Suprapubic skin (tissue), 4 donors: ENCODE measurements at places on chromosomes 4 and X. TPM values are rescaled to one million over a fixed set of nuclear protein-coding genes. Genes with fewer than 3 reads are reported as not detected.

The SMIM20 gene
- total RNA-seq, result 12.2 TPM

DNA sequence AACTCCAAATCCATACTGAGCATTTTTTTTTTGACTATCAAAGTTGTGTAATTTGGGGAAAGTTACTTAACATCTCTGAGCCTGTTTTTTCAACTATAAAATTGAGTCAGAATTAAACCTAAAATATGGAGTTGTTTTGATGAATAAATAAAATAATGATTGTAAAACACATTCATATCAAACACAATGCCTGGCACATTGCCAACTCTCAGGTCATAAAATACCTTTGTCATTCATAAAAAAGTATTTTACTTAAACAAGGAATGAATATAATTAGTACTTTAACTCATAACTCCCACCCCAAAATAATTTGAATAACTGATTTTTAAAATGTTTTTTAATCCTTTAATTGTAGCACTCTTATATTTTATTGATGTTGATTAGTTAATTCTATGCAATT, 3.8 kb upstream of the GPR174 start:
- no peaks in the 10 kb centered on the region for H3K4me1 ChIP-seq
- H3K27me3 ChIP-seq, result no peaks in the 10 kb centered on the region
- no peak overlapping the region for H3K4me3 ChIP-seq
- no peaks in the 10 kb centered on the region for H3K36me3 ChIP-seq
- H3K27ac ChIP-seq, result no peak overlapping the region
- no peak for DNase-seq

- H3K36me3 ChIP-seq, result no peaks in the 10 kb centered on the region
- H3K27ac ChIP-seq, result no peak overlapping the region
- peak overlapping the region; percentile 35 for H3K4me3 ChIP-seq
- DNase-seq, result peak; percentile 38
- H3K27me3 ChIP-seq, result no peaks in the 10 kb centered on the region
Measured at GRCh38 chr4:183407635-183408464, 36.6 kb upstream of the CDKN2AIP start.

DNA sequence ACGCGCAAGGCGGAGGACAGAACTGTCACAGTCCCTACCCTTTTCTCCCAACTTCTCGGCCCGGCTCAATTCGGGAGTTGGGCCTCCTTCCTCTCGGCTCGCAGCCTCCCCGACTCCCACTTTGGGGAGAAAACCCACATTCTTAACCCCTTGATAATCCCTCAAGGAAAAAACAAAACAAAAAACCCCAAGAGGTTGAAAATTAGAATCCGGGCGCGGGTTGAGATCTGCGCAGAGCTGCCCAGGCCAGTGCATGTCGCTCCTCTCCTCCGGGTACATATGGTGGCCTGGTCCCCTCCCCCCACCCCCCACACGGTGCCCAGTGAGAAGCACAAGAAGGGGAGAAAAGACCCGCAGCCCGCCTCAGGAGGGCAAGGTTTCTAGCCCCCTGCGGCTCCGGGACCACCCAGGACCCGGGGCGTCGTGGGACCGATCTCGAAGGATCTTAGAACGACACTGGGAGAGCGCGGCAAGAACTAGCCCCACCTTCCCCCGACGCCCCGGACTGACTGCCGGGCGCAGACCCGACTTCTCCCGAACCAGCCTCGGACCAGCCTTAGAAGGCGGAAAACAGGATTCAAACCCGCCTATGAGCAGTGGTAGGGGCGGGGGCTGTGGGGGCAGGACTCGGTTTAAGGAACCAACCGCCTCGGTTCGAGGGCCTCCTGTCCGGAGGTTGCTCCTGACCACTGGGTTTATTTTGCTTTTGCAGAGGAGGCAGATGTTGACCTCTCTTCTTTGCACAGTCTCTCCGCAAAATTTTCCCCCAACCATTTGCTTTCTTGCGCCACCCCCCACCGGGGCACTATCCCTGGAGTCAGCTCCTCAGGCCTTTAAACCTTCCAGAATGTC, 2.5 kb upstream of the PDGFRA start:
- H3K4me1 ChIP-seq, result peaks cover 67% of the 10 kb centered on the region
- DNase-seq, result peak; percentile 80
- no peaks in the 10 kb centered on the region for H3K36me3 ChIP-seq
- peaks cover 88% of the 10 kb centered on the region for H3K27me3 ChIP-seq

GRCh38 chr4:158553364-158553763, 31.7 kb downstream of the RXFP1 start:
- H3K4me1 ChIP-seq, result no peaks in the 10 kb centered on the region
- no peak overlapping the region for H3K4me3 ChIP-seq

The FAM53A gene
- total RNA-seq, result 8.0 TPM

GRCh38 chrX:107654872-107655761, 26.8 kb downstream of the PRPS1 start:
- H3K27me3 ChIP-seq, result no peaks in the 10 kb centered on the region
- no peaks in the 10 kb centered on the region for H3K36me3 ChIP-seq
- no peak overlapping the region for H3K27ac ChIP-seq
- peak; percentile 78 for DNase-seq

The NSG1 gene
- total RNA-seq, result 157 TPM

GRCh38 chr4:105350859-105351490, 122.9 kb downstream of the PPA2 start:
- H3K4me1 ChIP-seq, result no peaks in the 10 kb centered on the region
- H3K36me3 ChIP-seq, result no peaks in the 10 kb centered on the region
- H3K27me3 ChIP-seq, result no peaks in the 10 kb centered on the region
- no peak for DNase-seq

GRCh38 chr4:152522245-152522644, 13.6 kb downstream of the FBXW7 start:
- no peaks in the 10 kb centered on the region for H3K4me1 ChIP-seq
- H3K36me3 ChIP-seq, result no peaks in the 10 kb centered on the region
- no peak overlapping the region for H3K27ac ChIP-seq
- no peaks in the 10 kb centered on the region for H3K27me3 ChIP-seq
- no peak overlapping the region for H3K4me3 ChIP-seq

The TMEM154 gene
- total RNA-seq, result 121 TPM

DNA sequence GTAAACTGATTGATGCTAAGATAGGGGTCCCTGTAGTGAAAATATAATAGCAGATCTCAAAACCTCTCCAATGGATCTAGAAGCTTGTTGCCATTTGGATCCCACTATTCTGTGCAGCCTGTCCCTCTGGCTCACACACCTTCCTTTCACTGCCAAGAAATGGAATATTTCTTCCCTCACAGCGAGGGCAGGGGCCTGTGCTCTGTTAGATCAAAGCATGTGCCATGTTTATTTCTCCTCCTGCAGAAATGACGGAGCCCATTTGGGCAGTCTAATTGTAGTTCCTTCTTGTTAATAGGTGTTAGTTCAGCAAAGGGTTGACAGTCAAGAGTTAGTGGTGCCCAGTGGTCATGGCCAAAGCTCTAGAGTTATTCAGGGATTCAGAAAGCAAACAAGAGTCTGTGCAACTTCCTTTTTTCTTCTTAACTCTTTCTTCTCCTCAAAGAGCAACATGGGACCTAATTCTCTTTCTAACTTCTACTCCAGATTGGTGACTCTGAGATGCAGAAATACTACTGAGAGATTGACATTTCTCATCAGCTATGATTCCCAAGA, 106.8 kb downstream of the STOX2 start:
- peaks cover 18% of the 10 kb centered on the region for H3K36me3 ChIP-seq
- H3K27ac ChIP-seq, result no peak overlapping the region
- no peak overlapping the region for H3K4me3 ChIP-seq
- DNase-seq, result no peak

GRCh38 chr4:56197387-56197786, 189.9 kb downstream of the AASDH start:
- no peak overlapping the region for H3K4me3 ChIP-seq
- no peak for DNase-seq
- no peaks in the 10 kb centered on the region for H3K27me3 ChIP-seq
- no peak overlapping the region for H3K27ac ChIP-seq

GRCh38 chrX:51804741-51805140, 61.5 kb downstream of the GSPT2 start:
- no peak for DNase-seq
- H3K36me3 ChIP-seq, result no peaks in the 10 kb centered on the region
- no peak overlapping the region for H3K4me3 ChIP-seq
- H3K27me3 ChIP-seq, result no peaks in the 10 kb centered on the region
- no peak overlapping the region for H3K27ac ChIP-seq
- no peaks in the 10 kb centered on the region for H3K4me1 ChIP-seq

DNA sequence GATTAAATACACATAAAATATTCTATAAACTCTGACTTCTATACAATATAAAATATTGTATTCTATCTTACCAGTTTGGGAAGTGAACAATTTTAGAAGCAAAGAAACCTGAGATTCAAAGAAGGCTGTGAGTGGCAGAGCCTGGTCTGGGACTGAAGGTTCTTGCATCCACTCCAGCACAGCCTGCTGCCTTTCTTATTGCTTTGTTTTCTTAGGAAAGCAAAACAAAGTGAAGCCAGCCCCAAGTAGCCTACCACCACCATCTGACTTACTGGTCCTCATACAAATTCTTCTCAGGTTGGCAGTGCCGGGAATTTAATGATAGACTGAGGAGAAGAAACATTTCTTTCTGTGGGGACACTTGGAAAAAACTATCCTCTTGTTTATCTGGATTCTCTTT, 129.7 kb upstream of the SMAD1 start:
- H3K4me1 ChIP-seq, result no peaks in the 10 kb centered on the region
- no peak for DNase-seq
- no peaks in the 10 kb centered on the region for H3K27me3 ChIP-seq

DNA sequence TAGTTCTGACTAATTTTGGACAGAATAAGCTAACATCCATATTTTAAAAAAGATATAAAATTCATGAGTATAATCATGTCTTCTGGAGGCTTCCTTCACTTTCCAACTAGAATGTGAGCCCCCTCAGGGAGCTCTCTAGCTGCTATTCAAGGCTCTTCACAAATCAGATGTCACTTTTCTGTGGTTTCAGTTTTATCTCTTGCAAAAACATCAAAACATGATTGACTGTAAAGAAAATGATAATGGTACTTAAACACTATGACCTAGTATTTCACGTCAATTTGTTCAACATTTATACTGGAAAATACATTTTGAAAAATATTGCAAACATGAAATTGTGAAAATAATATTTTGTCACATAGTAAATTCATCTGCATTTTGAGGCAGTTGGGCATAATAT, 234.2 kb downstream of the UNC5C start:
- no peaks in the 10 kb centered on the region for H3K4me1 ChIP-seq
- H3K4me3 ChIP-seq, result no peak overlapping the region
- H3K27ac ChIP-seq, result no peak overlapping the region
- H3K27me3 ChIP-seq, result no peaks in the 10 kb centered on the region
- no peak for DNase-seq

The ADGRG4 gene
- total RNA-seq, result not detected

The DAPP1 gene
- total RNA-seq, result 23.0 TPM

GRCh38 chr4:105050896-105051295, 95.8 kb upstream of the TET2 start:
- H3K27me3 ChIP-seq, result no peaks in the 10 kb centered on the region
- H3K36me3 ChIP-seq, result no peaks in the 10 kb centered on the region
- H3K27ac ChIP-seq, result no peak overlapping the region
- no peak overlapping the region for H3K4me3 ChIP-seq
- H3K4me1 ChIP-seq, result no peaks in the 10 kb centered on the region
- no peak for DNase-seq
